ENCODE measurements at places on chromosomes 5 and 9.

- DNase-seq: no peak
Observed at GRCh38 chr5:115831163-115831768, 10.1 kb downstream of the ATG12 start.

- no peak for DNase-seq
Observed at GRCh38 chr5:68332556-68332955, 117.0 kb downstream of the PIK3R1 start.

- no peak for DNase-seq
Observed at GRCh38 chr5:103821361-103821760, 258.8 kb upstream of the NUDT12 start.

GRCh38 chr9:124442379-124442778, 7.9 kb upstream of the ADGRD2 start:
- DNase-seq: no peak

DNA sequence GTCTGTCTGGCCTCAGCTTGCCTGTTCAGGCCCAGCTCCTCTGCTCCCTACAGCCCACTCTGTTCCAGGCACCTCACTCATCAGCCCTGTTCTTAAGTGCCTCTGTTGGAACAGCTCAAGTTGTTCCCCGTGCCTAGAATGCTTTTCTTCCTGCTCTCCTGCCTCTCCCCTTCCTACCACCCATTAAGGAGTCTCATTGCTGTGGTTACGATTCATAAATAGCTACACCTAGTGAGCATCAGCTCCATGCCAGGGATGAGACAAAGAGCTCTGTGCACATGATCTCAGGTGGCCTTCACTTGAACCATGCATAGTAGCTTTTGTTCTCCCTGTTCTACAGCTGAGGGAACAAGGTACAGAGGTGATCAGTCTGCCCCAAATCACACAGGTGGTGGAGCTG, 54.3 kb downstream of the PSD2 start:
- DNase-seq: no peak

DNA sequence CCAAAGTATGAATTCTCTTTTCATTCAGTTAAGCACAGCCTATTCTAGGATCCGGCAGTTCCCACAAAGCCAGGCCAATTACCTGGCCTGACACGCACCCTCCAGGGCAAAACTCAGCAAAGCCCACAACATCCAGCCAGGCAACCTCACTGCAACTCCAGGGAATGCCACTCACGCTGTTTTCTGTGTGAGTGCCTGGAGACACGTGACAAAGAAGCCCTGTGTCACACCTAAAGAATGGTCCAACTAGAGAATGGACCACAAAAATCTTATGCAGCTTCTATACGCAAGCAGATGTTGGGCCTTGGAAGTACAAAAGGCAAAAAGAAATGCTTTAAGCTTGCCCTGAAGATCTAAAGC, 20.2 kb downstream of the RETREG1 start:
- DNase-seq: no peak
